ENCODE measurements at places on chromosomes 5 and 9.
A peak's percentile ranks its signal among the peaks of the same experiment; 100 is the strongest.

DNA sequence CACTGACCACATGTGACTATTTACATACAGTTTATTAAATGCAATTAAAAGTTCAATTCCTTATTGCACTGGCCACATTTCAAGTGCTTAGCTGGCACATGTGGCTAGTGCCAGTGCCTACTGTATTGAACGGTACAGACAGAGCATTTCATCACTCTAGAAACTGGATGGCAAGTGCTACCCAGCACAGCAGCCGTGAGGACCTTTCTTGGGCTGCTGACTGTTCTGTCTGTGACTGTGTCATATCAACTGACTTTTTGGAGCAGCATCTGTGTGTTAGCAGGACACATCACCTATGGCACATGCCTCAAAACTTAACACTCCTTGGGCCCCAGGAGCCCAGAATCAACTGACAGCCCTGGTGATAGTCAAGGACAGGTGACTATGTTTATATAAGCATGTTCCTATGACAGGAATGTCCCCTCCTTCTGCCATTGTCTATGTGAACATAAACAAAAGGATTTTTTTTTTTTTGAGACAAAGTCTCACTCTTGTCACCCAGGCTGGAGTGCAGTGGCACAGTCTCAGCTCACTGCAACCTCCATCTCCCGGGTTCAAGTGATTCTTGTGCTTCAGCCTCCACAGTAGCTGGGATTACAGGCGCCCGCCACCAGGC lies 8.9 kb downstream of the IRF1 start:
- peak; percentile 50 for DNase-seq

DNA sequence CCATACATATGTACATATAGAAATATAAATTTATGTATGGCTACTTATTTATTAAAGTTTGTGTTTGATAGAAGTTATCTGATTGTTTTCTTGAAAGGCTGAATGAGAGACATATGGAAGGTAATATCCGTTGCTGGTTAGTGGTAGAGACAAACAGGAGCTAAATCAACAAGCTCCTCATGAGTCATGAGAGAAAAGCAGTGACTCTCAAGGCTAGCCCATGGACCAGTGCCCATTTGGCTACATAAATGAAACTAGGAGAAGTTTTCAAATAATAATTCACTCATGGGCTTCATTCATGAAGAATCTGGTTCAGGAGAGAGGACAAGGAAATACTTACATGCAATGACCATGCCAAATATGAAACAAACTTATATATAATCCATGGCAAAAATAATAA lies 504.5 kb upstream of the ITGA1 start:
- DNase-seq = no peak

GRCh38 chr5:151646334-151646733 lies 40.4 kb downstream of the SPARC start:
- no peak for DNase-seq

DNA sequence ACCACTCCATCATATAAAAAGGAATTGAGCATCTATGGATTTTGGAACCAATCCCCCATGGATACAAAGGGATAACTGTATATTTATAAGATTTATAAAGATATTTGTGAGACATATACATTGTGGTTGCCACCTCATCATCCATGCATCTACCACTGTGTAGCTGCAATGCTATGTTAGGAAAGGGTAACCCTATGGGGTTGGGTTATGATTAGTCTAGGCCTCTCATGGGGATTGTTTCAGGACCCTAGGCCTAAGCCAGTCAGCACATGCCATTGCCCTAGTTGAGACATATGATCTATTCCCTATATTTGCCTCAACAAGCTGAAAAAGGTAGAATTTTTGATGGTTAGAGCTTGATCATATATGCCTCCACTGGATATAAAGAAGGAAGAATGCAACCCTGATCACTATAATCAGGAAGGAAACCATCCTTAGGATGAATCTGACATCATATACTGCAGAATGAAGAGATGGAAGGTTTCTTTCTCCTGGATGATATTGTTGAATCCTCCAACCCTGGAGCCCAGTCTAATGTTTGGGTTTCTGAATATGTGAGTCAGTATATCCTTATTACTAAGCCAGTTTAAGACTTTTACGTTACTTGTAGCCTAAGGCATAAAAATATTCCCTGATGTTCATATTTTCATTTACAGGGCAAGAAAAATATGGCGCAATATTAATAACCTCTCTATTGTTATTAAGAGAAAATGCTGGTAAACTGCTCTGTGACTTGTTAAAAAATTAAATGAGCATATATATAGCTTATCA lies 94.2 kb downstream of the ADAMTS19 start:
- DNase-seq = no peak

DNA sequence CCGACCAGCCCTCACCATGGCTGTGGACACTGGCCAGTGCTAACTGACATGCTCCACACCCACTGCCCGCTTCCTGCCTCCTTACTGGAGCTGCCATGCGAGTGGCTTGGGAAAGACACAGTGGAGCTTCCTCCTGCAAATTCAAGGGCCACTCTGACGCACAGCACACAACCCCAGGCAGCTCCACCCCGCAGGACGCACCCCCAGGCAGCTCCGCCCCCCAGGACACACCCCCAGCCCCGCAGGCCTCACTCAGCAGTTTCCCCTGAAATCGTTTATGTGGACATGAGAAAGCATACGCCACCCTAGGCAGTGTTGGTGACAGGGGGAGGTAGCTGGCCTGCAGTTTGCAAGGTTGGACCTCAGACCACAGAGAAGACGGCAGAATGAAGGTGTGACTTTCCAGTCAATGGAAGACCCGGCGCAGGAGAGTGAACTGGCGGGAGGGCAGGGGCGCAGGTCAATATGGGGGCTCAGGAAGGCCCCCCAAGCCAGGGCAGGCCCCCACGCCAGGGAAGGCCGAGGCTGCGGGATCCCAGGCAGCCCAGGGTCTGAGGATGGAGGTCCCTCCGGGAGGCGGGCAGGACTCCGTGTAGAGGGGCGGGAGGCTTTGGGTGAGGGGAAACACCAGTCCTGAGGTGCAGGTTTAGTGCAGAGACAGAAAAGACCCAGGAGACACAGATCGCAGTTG lies 21.6 kb downstream of the LPCAT1 start:
- peak; percentile 41 for DNase-seq

- DNase-seq = no peak
These were observed 9.6 kb downstream of the GMCL2 start for GRCh38 chr5:178177569-178177968.

DNA sequence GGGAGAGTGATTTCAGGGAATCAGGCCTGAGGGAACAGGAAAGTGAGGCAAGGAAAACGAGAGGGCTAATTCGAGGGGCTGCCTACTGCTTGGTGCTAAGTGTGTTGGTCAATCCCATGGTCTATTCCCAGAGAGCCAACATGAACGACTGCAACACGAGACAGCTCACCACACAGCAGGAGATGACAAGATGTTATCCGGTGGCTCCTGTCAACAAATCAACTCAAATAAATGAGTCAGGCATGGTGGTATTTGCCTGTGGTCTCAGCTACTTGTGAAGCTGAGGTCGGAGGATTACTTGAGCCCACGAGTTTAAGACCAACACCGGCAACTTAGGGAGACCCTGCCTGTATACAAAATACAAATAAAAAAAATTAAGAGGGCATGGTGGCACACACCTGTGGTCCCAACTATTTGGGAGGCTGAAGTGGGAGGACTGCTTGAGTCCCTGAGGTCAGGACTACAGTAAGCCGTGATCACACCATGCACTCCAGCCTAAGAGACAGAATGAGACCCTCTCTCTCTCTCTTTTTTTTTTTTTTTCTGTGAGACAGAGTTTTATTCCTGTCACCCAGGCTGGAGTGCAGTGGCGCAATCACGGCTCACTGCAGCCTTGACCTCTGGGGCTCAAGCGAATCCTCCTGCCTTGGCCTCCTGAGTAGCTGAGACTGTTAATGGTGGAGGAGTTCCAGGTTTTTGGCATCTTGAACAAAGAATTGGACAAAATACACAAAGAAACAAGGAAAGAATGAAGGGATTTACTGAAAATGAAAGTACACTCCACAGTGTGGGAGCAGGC lies 9.0 kb upstream of the FAF2 start:
- no peak for DNase-seq

DNA sequence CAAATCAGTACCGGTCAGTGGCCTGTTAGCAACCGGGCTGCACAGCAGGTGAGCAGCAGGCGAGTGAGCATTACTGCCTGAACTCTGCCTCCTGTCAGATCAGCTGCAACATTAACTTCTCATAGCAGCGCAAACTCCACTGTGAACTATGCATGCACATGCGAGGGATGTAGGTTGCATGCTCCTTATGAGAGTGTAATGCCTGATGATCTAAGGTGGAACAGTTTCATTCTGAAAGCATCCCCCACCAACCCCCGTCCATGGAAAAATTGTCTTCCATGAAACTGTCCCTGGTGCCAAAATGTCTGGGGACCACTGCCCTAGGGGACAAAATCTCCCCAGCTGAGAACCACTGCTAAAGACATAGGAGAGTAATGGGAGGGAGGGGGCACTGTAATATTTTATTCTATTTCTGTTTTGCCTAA lies 51.1 kb downstream of the P4HA2 start:
- DNase-seq = peak; percentile 41

- DNase-seq = no peak
These were observed 26.3 kb downstream of the ADAM19 start for GRCh38 chr5:157549283-157549629.

- DNase-seq = no peak
These were observed 262.9 kb downstream of the EFNA5 start for GRCh38 chr5:107407713-107408298.

- DNase-seq = no peak
These were observed 4.6 kb downstream of the ADAMTSL2 start for GRCh38 chr9:133538851-133539833.

DNA sequence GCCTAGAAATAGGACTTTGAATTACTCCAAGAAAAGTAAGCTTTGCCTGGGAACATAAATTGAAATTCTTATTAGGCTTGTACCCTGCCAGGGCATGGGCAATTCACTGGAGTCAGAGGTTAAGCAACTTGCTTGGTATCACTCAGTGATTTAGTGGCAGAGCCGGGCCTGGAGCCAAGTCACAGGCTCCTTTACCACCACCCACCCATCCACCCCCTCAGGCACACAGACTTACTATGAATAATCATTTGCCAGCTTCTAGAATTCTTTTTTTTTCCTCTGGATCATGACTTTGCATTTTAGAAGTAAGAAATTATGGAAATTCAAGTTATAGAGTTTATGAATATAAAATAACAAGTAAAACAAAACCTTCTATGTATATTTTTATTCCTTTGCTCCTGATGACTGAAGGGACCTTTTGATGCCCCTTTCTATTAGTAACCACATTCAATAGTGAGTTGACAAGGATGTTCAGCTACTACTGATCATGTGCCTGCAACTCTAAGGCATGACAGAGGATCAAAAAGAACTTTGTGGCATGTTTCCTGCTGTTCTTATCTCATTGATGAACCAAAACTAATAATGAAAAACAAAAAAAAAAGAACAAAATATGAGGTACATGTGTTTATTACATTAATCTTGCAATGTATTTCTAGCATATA lies 614.7 kb downstream of the TLR4 start:
- DNase-seq = no peak

DNA sequence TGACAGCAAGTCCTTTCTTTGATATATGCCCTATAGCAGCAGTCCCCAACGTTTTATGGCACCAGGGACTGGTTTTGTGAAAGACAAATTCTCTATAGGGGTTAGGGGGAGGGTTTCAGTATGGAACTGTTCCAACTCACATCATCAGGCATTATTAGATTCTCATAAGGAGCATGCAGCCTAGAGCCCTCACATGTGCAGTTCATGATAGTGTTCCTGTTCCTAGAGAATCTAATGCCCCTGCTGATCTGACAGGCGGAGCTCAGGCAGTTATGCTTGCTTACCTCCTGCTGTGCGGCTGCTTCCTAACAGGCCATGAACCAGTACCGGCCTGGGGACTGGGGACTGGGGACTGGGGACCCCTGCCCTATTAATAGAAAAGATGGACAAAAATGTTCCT lies 2.7 kb upstream of the RAPGEF6 start:
- no peak for DNase-seq

- no peak for DNase-seq
These were observed 8.1 kb downstream of the ARL15 start for GRCh38 chr5:54302267-54302687.

DNA sequence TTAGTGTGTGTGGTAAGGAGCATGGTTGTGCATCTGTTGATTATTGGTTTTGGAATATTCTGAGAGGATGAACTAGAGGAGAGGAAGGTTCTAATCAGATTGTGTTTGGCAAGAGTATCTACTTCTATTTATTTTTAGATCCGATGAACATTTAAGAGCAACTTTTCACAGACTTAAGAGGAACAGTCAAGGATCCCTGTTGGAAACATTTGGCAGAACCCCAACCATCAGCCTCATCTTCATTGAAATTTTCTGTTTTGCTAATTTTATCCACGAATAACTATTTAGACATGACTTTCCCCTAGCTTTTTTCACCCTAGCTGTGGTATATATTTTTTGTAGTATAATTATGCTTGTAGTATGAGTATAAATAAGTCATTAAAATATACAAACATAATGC lies 868.5 kb downstream of the MAT2B start:
- DNase-seq = no peak

GRCh38 chr9:98094316-98094715 lies 24.7 kb downstream of the TRIM14 start:
- DNase-seq = no peak

DNA sequence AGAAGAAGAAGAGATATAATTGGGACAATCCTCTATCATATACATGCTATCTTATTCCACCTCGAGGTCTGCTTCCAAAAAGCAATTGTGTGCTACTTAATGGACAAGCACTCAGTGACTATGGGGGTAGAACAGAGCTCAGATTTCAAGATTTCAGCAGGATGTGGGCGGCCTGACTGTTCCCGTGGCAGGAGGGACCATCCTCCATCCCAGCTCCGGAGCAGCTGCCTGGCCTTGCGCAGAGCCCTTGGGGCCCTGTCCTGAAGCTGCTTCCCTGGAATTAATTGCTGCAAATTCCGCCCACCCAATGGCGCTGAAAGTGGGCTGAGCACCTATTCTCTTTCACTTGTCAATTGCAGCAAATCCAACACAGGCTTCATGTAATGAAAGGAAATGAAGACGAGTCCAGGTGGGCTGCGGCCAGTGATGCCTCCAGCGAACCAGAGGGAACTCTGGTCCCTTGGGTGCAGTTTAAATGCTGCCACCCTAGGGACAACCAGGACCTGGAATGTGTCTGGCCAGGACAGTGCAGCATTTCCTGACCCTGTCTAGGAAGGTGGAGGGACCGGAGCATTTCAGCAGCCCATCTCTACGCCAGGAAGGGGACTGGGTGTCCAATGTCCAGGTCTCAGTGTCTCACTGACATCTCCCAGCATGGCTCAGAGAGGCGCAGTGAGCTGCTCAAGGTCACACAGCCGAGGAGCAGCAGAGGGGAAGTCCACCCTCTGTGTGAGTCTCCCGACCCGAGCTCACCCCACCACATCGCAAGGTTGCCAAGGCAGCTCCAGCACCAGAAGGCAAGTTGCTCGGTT lies 50.5 kb upstream of the FCN1 start:
- no peak for DNase-seq

Measured in activated CD4-positive, alpha-beta memory T cell treated with anti-CD3 and anti-CD28 coated beads for 36 hours (primary cell).